ENCODE measurements at places on chromosomes 7 and 10. TPM values are rescaled to one million over a fixed set of nuclear protein-coding genes. Genes with fewer than 3 reads are reported as not detected.

CHCHD2 gene
- total RNA-seq = 251 TPM

RADIL gene
- total RNA-seq = 11.8 TPM

TMEM176A gene
- 106 TPM for total RNA-seq

DNA sequence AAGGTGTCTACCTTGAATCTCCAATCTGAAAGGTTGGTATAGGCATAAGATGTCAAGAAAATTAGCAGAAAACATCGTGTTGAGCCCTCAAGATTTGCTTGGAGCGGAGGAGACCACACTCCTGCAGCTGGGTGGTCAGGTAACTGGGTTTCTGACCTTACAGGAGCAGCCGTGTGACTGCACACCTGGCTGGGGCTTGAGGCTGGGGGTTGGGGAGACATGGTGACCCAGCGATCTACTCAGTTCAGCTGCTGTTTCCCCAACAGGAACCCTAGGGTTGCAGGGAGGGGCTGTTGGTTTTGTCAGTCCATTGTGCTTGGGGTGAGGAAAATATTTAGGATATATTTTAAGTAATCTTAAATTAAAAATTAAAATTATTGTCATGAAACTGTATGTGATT, 147.0 kb upstream of the ZNF32 start:
- no peak for DNase-seq
- peaks cover 14% of the 10 kb centered on the region for H3K27me3 ChIP-seq
- no peaks in the 10 kb centered on the region for H3K36me3 ChIP-seq
- H3K27ac ChIP-seq = no peak overlapping the region

DNA sequence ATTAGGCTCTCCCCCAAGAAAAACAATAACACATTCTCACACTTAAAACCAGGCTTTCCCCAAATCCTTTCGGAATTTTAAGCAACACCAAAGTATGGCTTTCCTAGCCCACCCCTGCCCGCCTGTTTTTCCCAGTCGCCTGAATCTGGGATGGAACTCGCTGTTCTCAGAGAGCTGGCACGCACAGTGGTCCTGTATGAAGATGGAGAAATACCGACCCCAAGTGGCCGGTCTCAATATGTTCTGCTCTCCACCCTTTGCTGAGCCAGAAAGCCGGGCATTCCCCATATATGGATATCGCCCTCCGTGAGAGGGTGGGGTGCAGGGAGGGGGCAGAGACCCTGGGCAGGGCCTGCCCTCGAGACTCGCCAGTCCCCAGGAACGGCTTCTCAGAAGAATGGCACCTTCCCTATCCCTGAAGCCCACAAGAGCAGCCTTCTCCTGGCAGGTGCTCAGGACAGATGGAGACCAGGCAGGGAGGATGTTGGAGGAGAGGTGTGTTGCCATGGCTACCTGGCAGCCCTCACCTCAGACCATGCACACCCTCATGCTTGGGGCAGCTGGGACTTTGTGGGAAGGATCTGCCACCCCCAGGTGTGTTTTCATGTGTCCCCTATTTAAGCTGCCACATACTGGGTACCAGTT, 3.4 kb downstream of the TACR2 start:
- H3K4me3 ChIP-seq = no peak overlapping the region
- H3K4me1 ChIP-seq = peaks cover 26% of the 10 kb centered on the region
- no peak for DNase-seq
- no peaks in the 10 kb centered on the region for H3K36me3 ChIP-seq

- no peaks in the 10 kb centered on the region for H3K27me3 ChIP-seq
- no peaks in the 10 kb centered on the region for H3K36me3 ChIP-seq
- H3K4me1 ChIP-seq = peaks cover 5% of the 10 kb centered on the region
- no peak for DNase-seq
Measured at GRCh38 chr10:118062798-118063238, 16.1 kb upstream of the RAB11FIP2 start.

- H3K27me3 ChIP-seq = peaks cover 6% of the 10 kb centered on the region
- no peak for DNase-seq
- H3K4me1 ChIP-seq = peaks cover 25% of the 10 kb centered on the region
- H3K27ac ChIP-seq = no peak overlapping the region
- peaks cover 3% of the 10 kb centered on the region for H3K36me3 ChIP-seq
- no peak overlapping the region for H3K4me3 ChIP-seq
Measured at GRCh38 chr10:28797904-28798371, 120.6 kb downstream of the BAMBI start.

GRCh38 chr10:132499367-132499685, 38.3 kb upstream of the INPP5A start:
- H3K4me1 ChIP-seq = peaks cover 5% of the 10 kb centered on the region
- H3K27me3 ChIP-seq = peaks cover 12% of the 10 kb centered on the region
- H3K4me3 ChIP-seq = no peak overlapping the region
- no peaks in the 10 kb centered on the region for H3K36me3 ChIP-seq
- DNase-seq = no peak

DNA sequence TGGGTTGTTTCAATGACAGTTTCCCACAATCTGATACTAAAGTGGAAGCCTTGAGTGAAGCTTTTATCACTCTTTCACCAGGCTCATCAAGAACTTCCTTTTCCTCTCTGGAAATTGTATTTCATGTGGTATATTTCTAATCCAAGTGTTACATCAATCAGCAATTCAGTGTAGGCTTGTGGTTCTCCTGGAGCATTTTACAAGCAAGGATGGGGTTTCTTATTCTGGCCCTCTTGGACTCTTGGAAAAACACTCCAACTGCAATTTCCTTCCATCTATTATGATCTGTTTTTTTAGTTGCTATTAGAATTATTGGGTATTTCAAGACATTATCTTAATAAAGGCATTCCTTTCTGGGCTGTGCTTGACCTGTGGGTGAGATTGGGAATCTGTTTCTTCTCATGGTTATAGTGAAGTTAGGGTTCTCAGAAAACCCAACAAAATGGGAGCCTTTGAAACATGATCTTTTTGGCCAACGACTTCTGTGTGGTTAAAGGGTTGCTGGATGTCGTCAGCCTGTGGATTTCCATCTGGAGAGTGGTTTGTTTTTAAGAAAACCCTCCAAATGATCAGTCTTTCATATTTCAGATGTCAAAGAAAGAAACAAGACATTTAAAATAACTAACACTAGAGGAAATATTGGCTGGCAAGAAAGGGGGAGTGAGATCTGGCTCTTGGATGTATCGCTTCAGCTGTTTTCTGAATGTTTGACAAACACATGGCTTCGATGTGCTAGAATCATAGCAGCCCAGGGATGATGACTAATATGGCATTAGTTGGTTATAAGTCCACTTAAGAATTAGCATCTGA, 540.2 kb downstream of the LRMDA start:
- peaks cover 52% of the 10 kb centered on the region for H3K4me1 ChIP-seq
- no peak overlapping the region for H3K4me3 ChIP-seq
- H3K36me3 ChIP-seq = no peaks in the 10 kb centered on the region
- H3K27ac ChIP-seq = no peak overlapping the region

DNA sequence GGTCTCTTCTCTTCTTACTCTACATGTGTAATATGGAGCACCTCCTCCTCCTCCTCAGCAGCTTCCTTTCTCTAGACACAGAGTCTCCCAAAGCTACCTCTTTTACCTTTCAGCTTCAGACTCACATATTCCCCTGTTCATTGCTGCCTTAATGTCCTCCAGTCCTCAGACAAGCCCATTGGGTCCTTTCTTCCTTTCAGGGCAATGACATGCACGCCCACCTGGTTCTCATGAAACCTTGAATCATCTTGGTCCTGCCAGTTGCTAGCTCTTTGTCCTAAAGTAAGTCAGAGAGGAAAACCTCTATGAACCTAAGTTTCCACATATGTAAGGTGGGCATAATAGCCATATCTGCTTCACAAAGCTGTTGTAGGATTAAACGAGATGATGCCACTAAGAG, 227.0 kb downstream of the RPS24 start:
- peak overlapping the region; percentile 53 for H3K27ac ChIP-seq
- DNase-seq = no peak
- H3K4me3 ChIP-seq = no peak overlapping the region

DNA sequence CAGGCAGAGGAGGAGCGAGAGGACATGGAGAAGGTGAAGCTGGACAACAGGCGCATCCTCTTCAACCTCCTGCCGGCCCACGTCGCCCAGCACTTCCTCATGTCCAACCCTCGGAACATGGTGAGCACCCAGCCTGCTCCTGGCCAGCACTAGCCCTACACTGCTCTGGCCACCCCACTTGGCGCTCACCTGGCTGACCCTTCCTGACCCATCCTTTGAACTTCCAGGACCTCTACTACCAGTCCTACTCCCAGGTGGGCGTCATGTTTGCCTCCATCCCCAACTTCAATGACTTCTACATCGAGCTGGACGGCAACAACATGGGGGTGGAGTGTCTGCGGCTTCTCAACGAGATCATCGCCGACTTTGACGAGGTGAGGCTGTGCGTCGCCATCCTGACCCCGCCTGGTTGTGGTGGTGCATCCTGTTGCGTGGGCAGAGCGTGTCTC, 129.2 kb downstream of the ADCY1 start:
- DNase-seq = peak; percentile 52
- no peaks in the 10 kb centered on the region for H3K4me1 ChIP-seq
- no peaks in the 10 kb centered on the region for H3K36me3 ChIP-seq
- H3K4me3 ChIP-seq = no peak overlapping the region
- H3K27ac ChIP-seq = no peak overlapping the region
- no peaks in the 10 kb centered on the region for H3K27me3 ChIP-seq

GRCh38 chr7:82528577-82529310, 85.2 kb upstream of the CACNA2D1 start:
- no peaks in the 10 kb centered on the region for H3K4me1 ChIP-seq
- no peaks in the 10 kb centered on the region for H3K36me3 ChIP-seq
- H3K4me3 ChIP-seq = no peak overlapping the region
- DNase-seq = no peak

Data from type B pancreatic cell (in vitro differentiated cells).